ENCODE measurements at places on chromosomes 7 and 10.

- DNase-seq = no peak
Observed at GRCh38 chr10:33187427-33187999, 147.0 kb downstream of the NRP1 start.

DNA sequence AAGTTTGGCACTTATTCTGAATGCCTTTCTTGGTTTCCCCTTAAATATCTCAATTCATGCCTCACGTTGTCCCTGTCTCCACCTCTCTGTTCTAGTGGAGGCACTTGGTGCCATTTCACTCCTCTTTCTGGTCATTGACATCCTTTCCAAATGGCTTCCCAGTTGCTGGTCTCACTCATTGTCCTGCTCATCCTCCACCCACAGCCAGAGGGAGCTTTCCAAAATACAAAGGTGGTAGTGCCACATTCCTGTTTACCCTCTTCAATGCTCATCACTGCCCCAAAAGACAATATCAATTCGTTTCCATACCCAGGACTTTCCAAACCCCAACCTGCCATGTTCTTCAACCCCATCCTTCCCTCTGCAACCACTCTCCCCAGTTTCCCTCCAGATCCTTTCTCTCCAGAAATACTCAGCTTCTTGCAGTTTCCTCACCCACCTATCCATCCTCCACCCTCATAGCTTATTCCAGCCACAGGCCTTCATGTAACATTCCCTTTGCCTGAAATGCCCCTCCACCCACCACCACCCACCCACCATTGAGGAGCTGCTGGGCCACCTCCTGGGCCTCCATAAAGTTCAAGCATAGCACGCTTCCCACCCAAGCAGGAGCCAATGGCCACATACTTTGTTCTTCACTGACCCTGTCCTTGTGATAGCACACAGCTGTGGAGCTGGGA lies 63.1 kb upstream of the ADRB1 start:
- no peak for DNase-seq

DNA sequence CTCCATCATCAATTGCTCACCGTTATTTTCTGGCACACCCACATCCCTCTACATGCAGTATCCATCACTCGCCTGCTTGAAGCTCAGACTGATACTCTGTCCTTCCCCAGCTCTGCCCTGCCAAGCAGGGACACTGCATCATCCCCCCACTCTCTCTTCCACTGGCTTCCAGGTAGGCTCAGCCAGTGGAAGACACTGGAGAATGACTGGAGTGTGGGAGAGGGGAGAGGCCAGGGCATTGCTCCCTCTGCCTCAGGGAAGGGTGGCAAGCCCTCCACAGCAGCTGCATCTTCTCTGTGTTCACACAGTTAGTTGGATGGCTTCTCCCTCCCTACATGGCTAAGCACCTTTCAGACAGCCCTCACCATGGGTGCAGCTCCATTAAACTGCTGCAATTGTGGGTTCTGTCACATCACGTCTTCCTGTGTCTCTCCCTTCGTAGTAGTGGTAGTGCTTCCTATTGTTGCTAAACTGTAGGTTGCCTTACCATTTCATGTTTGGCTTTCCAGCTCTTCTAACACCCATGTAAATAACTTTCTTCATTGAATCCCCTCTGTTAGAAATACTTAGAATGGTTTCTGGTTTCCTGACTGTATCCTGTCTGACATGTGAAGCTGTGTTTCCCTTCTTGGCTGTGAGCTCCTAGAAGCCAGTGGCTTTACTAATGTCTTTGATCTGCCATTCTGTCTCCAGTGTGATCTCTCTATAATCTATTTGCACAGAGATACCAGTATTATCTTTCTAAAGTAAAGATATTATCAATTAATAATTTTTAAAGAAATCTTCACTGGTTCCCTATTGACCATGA lies 483.7 kb upstream of the LRRN3 start:
- DNase-seq = no peak

- no peak for DNase-seq
Observed at GRCh38 chr7:115356139-115356746, 434.3 kb downstream of the MDFIC start.

DNA sequence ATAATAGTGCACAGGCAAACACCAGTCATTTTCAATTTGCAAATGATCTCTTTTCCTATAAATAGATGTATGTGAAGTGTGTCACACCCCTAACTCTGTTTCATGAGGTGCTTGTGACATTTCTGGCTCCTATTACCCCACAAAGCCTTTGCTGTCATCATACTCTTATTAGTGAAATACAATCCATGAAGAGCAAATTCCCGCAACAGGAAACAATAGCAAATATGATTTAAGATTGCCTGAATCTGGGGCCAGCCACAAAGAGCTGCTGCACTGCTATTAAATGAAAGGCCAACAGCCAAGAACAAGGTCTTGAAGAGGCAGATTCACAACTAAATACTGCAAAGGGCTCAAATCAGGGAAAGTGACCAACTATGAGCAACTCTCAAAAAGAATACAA lies 96.3 kb upstream of the CAV2 start:
- DNase-seq = no peak

DNA sequence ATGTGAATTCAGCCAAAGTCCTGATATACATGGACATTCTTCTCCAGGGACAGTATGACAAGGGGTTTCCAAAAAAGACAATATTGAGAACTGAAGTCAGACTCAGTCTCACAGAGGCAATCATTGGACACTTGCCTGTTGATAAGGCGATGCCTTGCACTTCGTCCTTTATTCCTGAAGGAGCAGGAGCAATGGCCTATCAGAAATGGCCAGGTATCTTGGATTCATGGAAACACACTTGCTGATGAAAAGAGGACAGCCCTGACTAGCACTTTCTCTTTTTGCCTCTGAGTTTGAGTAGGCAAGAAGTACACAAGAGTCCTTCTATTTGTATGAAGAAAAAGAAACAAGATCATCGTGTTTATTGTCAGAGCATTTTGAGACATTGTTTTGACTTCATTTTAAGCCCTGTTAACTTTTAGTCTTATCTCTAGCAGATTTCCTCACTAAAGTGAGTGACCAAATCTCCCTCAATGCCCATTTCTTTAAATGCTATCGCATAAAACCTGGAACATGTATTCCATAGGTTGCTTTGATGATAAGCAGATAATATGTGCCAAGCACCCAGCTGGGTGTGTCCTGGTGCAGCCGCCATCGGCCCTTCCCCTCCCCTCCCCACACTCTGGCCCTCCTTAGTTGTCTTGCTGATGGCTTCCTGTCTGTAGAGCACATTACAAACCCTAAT lies 26.6 kb downstream of the ST8SIA6 start:
- no peak for DNase-seq

DNA sequence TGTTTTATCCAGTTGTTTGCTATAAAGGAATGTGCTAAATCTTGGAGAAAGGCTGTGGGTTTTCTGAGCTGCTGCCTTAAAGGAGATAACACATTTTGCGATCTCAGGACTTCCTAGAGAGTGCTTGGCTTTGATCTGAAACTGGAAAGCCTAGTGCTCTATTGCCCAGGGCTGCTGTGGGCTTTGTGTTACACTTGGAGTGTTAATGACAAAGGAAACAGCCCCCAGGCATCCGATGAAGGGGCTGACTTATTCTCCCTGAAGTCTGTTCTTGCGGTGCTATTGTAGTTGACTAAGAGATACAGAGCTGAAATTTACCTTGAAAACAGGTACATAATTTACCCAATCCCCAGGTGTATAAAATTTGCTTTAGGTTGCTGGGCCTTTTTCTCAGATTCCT lies 74.5 kb downstream of the SND1 start:
- DNase-seq = no peak

DNA sequence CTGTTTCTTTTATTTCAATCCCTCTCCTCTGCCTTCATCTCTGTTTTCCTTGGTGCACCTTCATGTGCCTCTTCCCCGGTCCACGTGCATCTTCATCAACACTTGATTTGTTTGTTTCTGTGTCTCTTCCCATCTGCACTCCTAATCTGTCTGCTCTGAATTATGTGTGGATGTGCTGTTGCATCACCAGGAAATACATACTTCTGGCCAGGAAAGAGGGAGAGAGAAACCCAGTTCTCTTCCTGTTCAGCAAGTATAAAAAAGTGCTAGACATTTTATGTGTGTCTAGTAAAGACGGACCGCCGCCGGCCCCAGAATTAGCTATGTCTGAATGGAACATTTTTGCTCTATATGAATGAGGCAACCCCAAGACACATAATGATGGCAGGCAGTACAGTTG lies 93.8 kb downstream of the CALD1 start:
- DNase-seq = no peak

GRCh38 chr10:12726971-12727831 lies 274.3 kb downstream of the CCDC3 start:
- DNase-seq = no peak

DNA sequence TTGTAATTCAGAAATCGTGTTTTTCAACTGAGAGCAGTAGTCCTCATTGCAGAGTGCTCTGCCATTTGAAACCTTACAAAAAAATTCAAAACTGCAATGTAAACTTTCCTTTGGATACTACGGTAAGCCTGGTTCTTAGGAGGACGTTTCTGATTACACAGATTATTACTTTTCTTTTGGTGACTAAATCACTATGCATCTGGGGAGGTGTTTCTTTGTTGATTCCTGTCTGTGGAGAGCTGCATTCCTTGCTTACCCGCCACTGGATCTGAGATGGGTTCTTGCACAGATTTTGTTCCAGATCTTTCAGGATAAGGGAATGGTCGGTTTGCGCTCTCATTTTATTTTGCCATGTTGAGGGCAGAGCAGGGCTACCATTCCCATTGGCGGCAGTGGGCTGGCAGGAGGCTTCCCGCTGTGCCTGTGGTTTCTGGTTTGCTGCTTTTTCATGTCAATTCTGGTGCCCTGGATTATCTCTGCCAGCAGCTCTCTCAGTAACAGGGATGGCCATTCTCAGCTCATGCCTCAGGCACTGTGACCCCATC lies 485.1 kb downstream of the GLRX3 start:
- no peak for DNase-seq

DNA sequence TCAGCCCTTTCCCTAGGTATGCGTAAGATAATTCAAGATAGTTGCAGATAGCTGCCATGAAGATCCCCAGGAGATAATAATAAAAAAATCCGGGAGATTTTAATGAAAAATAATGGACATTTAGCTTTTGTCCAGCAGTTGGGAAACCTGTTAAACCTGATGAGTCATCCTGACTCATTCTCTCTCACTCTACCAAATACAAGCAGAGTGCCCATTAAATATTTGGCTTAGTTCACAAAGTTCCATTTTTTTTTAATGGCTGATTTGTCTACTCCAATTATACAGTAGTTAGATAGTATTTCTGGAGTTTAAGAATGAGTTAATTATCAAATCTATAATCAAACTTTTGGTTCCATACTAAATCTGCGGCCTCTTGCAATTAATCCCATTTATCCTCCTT lies 2.1 kb upstream of the SHTN1 start:
- no peak for DNase-seq

DNA sequence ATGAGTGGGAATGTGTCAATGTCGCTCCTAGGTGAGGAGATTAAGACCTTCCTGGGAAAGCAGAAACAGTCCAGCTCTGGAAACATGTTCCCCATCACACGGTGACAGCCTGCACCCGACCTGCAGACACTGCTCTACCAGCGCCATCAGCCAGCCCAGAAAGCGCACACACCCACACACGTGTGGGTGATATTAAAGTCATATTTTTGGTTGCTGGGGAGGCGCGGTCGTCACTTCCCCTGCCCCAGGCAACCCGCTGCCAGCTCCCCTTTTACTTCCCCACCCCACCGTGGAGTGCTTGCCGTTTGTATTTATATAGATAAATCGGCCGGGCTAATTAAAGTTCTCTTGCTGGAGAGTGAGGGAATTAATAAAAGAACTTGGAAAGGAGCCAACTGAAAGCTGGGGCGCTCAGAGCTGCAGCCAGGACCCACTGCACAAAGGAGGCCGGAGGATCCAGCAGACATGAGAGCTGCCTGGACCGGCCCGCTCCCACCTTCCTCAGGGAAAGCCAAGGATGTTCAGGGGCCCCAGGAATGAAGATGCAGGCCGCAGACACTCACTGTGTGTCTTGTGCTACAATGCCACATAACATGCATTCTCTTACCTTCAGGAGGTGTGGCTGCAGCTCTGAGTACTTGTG lies 145.2 kb upstream of the UNC5B start:
- DNase-seq = no peak

GRCh38 chr7:93015779-93016481 lies 101.8 kb downstream of the SAMD9 start:
- DNase-seq = no peak

- DNase-seq = no peak
Observed at GRCh38 chr7:6157685-6158423, 114.6 kb downstream of the CYTH3 start.

- no peak for DNase-seq
Observed at GRCh38 chr7:14806891-14807290, 95.7 kb downstream of the DGKB start.

DNA sequence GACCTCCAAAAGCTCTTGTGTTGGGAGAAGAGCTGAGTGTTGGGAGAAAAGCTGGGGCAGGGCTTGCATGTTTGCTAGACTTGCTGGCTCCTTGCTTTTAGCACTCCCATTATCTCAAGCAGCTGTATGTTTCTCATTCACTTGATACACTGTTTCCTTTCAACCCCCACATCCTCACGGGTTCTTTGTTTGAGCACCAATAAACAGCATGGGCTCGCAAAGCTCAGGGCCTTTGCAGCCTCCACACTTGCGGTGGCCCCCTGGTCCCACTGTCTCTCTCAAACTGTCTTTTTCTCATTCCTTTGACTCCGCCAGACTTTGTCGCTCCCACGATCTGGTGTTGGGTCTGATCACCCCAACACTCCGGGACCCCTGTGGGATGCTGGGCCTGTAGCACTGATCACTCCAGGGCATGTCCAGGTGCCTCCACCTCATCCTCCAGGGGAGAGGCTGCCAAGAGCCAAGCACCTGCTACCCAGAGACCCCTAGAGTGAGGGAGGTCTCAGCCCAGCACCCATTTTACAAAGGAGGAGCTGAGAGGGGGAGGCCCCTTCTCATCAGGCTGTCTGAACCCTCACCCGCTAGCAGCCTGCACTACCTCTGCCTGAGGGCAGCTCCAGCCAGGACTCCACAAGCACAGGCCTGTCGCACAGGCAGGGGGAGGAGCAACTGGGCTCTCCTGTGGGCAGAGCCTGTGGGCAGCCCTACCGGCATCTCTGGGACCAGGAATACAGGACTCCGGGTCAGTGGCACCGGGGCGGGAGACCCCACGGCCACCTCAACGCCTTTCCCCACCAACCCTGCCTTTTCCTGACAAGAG lies 49.1 kb upstream of the MSMB start:
- DNase-seq = peak; percentile 2

- DNase-seq = no peak
Observed at GRCh38 chr7:90933041-90933440, 331.2 kb upstream of the FZD1 start.

DNA sequence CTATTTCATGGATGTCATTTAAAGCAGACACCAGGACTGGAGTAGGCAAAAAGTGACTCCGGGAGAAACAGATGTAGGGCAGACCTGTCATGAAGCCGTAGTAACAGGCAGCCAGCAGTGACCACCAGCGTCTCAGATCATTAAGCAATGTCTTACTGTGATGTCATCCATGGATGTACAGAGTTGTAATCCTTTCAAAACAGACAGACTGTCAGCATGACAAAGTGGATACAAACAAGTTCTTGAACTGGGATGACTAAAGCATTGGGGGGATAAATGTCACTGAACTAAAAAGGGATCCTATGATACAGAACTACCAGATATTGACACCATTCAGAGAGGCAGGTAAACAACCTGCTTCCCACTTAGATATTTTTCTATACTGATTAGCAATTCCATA lies 675.5 kb downstream of the PARD3 start:
- DNase-seq = no peak
